ENCODE measurements at places on chromosomes 3 and 15.

DNA sequence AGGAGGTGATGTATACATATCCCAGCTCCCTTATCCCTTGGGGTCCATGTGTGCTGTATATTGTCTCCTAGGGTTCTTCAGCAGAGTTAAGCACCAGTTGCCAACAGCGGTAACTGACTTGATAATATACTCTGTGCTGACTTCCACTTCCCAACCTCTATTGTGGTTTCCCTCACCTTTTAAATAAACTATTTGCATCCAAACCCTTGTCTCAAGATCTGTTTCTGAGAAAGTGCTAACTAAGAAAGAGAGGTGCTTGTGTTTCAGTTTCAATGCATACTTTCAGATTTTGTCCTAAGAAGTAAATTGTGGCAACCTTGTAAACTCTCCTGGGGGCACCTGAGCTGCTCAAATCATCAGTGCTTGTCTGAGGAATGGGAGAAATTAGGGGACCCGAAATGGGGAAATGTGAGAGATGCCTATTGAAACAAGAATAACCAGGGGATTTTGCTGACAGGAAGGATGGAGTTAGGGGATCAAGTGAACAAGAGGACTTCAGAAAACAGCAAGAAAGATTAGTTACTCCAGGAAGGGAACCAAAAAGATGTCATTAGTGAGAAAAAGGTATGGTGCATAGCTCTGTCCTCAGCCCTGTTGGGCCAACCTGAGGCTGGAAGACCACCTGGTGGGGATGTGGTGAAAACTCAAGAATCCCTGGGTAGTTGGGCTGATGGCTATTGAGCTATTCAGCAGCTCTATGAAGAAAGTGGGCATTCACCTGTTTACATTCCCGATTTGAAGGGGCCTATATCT, 50.9 kb upstream of the MRPL3 start:
- DNase-seq: no peak

GRCh38 chr15:57138349-57138788, 219.9 kb downstream of the TCF12 start:
- no peak for DNase-seq

DNA sequence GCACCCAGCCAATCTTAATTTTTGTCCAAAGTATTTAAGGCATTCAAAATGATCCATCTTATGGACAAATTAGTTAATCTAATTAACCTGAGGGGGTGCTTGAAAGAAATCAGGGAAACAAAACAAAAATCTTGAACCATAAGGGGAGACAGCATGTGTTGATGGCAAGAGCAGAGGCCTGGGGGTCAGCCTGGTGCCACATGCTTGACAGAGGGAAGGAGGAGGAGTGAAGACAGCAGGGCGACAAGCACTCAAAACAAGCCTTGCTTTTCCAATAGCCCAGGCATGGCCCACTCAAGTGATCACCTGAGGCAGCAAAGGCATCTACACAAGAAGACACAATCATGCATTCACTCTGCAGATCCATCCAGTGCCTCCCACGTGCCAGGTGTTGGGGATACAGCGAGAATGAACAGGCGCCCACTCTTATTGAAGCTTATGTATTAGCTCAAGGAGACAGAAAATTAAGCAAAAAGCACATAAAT, 25.0 kb upstream of the MGLL start:
- DNase-seq: no peak

GRCh38 chr3:114328345-114328744, 34.5 kb downstream of the TIGIT start:
- no peak for DNase-seq

- no peak for DNase-seq
Measured at GRCh38 chr3:155871746-155872158, 1.3 kb downstream of the GMPS start.

GRCh38 chr15:28078191-28078719, 20.9 kb downstream of the OCA2 start:
- DNase-seq: no peak

- no peak for DNase-seq
Measured at GRCh38 chr3:53180305-53181023, 19.5 kb downstream of the PRKCD start.

- no peak for DNase-seq
Measured at GRCh38 chr3:157104928-157105652, 54.9 kb downstream of the CCNL1 start.

DNA sequence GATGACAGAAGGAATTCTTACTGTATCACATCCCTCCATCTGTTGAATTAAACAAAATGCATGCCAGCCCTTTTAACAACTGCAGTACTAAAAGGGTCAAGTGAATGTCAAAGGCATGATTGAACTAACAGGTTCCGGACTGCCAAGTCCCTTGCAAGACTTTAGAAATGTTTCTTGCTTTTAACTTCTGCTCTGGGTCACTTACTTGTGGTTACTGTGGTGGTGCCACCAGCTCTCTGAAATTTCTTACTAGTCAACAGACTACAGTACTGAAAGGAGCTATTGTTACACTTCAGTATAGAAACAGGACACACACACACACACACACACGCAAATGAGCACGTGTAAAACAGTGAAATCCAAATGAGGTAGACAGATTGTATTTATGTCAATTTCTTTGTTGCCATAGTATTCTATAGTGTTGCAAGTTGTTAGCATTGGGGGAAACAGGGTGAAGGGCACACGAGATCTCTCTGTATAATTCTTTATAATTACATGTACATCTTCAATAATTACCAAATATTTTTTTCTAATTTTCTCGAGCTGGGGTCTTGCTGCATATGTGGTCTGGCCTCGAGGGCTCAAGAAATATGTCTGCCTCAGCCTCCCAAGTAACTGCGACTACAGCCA, 79.9 kb upstream of the SLC25A26 start:
- DNase-seq: no peak

DNA sequence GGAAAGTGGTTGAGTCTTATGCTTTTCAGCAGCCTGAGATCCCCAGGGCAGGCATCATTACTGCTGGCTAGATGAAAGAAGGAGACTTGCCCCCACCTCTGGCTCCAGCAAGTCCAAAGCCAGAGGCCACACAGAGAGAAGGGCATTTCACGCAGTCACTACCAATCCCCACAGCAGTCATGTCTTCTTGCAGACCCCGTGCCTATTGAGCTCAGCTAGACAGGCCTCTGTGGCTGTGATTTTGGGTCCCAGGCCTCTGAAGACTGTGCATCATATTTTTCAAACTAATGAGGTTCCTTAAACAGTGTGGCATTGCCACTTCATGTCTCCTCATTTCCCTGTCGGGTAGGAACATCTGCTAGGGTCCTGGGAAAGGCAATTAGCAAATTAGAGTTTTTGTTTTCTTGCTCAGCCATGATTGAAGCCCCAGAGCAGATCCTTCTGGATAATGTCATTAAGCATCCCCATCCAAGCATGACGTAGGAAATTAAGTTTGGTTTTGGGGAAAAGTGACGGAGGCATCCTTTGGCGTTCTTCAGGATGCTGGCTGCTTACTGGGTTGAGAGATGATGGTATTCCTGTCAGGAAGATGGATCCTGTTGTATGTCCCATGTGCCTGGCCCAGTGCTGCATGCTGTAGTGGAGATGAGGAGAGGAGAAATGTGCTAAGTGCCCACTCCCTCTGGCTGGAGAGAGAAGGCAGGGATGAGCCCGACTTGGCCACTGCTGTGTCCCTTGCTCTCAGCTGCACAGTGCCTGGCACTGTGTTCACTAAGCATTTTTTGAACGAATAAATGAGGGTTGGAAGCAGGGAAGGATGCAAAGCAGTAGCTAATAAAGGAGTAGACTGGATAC, 7.0 kb downstream of the SPSB4 start:
- no peak for DNase-seq

GRCh38 chr15:35444557-35445204, 101.3 kb downstream of the DPH6 start:
- no peak for DNase-seq
